ENCODE measurements at places on chromosomes 5 and 9.

GRCh38 chr9:3137347-3137695, 293.4 kb upstream of the PUM3 start:
- no peak for DNase-seq

GRCh38 chr5:32098291-32098690, 75.8 kb downstream of the GOLPH3 start:
- no peak for DNase-seq

DNA sequence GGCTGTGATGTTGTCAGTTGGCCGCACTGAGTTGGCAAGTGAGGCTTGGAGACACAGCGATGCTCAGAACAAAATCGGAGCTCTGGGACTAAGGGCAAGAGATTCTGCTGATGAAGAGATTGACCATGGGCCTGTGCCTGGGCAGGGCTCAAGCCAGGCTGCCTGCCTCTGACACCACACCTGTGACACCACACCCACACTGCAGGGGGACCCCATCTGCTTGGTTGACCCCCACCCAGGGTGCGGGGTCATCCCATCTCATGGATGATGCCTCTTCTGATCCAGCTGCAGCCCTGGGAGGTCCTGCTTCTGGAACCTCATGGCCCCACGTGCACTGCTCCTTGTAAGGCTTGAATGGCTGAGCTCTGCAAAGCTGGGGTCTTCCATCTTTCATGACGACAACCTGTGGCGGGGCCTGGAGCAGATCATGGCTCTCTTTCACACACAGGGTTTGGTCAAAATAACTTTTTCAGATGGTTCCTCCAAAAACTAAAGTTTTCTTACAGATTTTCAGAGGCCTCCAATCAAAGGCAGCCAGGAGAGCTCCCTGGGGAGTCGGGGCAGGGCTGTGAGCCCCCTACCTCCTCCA, 185.2 kb downstream of the GADD45G start:
- no peak for DNase-seq

- no peak for DNase-seq
Observed at GRCh38 chr9:134627417-134628353, 13.9 kb upstream of the COL5A1 start.

- no peak for DNase-seq
Observed at GRCh38 chr9:17846948-17847655, 268.2 kb downstream of the SH3GL2 start.

DNA sequence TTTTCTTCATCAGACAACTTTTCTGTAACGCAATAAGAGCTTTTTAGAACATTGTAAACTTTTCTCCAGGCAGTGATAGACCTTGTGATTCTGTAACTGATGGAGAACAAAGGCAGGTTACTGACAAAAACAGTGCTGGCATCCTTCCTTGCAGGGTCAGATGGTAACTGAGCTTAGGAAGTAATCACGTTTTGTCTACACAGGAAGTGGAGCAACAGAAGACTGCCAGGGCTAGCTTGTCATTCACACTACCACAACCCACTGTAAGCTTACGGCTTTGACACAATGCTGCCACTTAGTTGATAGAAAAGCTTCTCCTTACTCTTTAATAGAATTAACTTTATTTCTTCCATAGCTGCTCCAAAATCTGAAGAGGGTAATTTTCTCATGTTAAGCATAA, 46.8 kb downstream of the FBN2 start:
- no peak for DNase-seq

DNA sequence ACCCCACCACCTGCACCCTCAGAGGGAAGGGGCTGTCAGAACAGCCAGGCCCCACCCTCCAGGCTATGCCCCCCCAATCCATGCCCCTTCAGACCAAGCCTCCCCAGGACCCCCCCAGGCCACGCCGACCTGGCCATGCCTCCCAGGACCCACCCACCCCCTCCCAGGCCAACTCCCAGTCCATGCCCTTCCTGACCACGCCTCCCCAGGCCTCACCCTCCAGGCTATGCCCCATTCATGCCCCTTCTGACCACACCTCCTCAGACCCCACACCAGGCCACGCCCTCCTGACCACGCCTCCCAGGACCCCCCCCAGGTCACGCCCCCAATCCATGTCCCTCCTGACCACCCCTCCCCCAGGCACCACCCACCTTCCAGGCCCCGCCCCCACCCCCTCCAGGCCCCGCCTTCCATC, 27.6 kb downstream of the TPPP start:
- no peak for DNase-seq

DNA sequence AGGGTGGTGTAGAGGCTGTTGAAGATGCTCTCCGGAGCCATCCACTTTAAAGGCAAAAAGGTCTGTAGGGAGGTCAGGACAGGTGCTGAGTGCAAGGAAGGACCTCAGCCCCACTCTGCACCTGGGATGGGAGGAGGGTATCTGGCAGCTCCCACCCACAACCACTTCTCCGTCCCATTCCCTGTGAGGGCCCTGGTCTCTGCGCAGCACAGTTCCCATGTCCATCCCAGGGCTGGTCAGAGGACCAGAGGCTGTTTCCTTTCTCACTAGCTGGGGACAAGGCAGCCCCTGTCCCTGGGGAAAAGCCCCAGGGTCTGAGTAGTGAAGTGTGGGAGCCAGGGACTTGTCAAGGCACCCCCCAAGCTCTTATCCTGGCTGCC, 33.7 kb upstream of the CSF1R start:
- DNase-seq = no peak

DNA sequence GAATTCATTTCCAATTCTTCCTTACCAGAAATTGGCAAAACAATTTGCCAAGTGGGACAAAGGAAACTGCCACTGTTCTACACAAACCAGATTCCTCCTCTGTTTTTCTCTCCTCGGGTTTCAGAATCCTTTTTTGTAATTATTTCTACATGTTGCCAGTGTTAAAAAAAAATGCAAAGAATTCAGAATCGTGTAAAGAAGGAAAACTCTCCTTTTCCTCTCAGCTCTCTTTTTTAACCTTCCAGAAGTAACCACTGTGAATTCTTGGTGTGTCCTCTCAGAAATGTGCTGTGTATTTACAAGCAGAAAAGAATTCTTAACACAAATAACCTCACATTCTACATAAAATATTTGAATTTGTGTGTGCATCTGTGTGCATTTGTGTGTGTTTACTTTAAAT, 224.6 kb downstream of the DRD1 start:
- DNase-seq = no peak

DNA sequence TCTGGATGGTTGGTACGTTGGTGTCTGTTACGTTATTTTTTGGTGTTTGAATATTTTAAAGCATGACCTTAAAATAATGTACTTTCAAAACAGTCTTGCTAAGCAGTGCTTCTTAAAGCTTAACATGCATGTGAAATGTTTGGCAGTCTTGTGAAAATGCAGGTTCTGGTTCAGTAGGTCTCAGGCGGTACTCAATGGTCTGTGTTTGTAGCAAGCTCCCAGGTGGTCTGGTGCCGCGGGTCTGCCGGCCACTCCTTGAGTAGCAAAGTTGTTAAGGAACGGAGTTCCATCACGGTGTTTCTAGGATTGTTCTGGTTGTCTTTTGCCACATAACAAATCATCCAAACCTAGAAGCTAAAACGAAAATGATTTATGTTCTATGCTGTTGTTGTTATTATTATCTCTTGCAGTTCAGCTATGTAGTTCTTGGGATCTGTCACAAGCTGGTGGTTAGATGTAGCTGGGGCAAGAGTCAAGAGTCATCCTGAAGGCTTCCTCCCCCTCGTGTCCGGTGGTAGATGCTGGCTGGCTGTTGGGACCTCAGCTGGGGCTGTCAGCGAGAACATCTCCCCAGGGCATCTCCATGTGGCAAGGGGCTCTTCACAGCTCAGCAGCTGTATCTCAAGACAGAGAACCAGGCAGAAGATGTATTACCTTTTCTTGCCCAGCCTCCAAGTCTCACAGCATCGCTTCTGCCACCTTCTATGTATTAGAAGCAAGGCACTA, 186.8 kb downstream of the PALM2AKAP2 start:
- DNase-seq = no peak

DNA sequence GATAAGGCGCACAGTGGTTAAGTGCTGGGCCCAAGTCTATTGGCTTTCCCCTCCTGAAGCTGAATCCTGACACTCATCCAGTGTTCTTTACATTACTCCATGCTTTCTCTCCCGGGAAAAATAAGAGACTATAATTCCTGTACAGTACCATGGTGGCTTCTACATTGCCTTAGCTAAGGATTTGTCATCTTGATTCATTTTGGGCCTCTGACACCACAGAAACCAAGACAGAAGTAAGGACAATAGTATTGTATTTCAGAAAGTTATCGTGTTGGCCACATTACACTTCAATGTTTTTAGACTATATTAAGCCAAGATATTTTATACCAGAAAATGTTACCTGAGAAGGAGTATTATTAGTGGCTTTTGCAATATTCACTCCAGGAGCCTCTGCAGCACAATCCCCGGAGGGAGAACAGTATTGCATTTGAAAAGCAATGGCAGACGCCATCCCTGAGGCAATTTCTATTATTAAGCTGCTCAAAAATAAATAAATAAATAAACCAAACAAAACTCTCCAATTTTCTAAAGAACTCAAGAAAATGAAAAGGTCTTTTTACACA, 267.9 kb downstream of the ENC1 start:
- DNase-seq = no peak

DNA sequence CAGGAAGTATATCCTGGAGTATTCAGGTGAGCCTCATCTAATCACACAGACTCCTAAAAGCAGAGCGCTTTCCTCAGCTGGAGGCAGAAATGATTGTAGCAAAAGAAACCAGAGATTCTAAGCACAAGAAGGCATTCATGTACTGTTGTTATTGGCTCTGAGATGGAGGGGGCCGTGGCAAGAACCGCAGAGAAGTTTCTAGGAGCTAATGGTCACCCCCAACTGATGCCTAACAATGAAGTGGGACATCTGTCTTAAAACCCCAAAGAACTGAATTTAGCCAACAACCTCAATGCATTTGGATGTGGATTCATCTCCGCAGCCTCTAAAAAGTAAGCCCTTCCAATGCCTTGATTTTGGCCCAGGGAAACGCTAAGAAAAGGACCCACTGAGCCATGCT, 76.3 kb downstream of the ADAMTSL1 start:
- DNase-seq = no peak

DNA sequence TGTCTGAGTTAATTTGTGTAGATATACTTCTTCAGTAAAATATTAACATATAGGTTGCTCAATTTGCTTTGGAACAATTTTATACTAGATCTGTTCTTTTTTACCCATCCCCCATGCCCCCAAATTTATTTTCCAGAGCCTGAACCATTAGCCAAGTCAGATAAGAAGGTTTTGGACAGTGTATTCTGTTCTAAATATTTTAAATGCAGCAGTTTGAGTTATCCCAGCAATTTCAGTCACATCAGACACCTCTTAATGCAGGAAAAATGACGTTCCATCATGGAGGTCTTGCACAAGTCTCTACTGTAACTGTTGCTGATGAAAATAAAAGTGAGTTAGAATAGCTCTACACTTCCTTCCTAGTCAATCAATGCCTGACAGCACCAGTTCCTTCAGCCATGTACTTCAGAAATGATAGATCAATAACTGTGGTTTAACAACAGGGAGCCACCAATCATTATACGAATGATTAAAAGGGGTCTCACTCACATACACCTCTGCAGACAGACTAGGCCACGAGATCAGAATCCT, 215.8 kb downstream of the BNC2 start:
- DNase-seq = no peak

DNA sequence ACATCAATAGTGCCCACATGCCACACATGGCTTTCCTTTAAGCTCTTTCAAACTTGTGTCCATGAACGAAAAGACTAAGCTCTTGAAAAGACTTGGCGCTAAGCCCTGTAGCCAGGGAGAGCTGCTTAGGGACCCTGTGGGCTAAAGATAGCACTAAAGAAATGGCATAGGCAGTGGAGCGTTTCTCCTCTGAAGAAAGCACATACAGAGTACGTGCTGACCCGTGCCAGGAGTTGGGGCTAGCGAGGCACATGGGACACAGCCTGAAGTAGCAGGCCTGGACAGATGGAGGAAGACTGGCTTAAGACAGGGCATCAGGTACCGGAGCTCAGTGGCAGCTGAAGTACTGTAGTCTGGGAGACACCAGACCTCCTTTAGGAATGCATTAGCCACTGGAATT, 39.7 kb downstream of the ADGRV1 start:
- DNase-seq = no peak

DNA sequence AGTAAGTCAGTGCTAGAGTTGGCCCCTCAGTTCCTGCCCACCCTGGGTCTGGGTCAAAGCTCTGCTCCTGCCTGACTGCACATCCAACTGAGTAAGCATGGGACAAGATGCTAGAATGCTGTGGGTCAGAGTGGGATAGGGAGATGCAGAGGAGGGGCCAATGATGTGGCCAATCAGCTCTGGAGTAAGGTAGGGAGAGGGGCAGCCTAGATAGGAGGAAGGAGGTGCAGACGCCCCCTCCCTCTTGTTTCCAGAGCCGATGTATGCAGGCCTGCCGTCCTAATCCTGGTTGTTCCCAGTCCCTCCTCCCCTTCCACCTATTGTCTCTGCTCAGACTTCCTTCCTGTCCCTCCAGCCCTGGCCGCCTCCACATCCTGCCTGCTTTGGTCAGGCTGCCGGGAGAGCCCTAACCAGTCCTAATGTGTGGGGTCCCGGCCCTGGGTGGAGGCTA, 1.3 kb downstream of the ARAP3 start:
- no peak for DNase-seq

GRCh38 chr5:153831973-153832372, 206.7 kb downstream of the FAM114A2 start:
- DNase-seq = no peak

GRCh38 chr5:138054206-138054605, 21.3 kb upstream of the FAM13B start:
- DNase-seq = no peak

- no peak for DNase-seq
Observed at GRCh38 chr5:177314376-177315342, 3.0 kb upstream of the MXD3 start.

- DNase-seq = no peak
Observed at GRCh38 chr5:92402045-92402444, 1018.9 kb upstream of the ARRDC3 start.

DNA sequence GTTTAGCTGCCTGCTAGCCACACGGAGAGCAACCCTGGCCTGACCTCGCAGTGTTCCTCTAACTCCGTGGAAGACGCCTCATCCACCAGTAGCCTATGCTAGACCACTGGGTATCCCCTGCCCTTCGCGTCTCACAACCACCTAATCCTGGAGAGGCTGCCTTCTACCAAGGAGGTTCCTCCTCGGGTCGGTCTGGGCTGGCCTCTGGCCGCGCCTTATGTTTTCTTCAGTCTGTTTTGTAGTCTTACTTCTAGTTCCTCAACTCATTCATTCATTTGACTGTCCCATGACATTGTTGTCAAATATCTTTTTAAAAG, 1.6 kb upstream of the TPM2 start:
- DNase-seq = no peak

- no peak for DNase-seq
Observed at GRCh38 chr9:115888131-115888530, 265.5 kb upstream of the PAPPA start.

GRCh38 chr5:109589986-109590385, 99.7 kb upstream of the MAN2A1 start:
- DNase-seq = no peak

GRCh38 chr5:179276838-179277395, 68.3 kb downstream of the ADAMTS2 start:
- no peak for DNase-seq

GRCh38 chr9:131347376-131348020, 46.4 kb upstream of the PRRC2B start:
- no peak for DNase-seq

GRCh38 chr5:77232574-77233358, 22.3 kb downstream of the PDE8B start:
- DNase-seq = no peak

All from stimulated activated CD4-positive, alpha-beta T cell treated with anti-CD3 and anti-CD28 coated beads, Interleukin-1b, Interleukin-23, amount 100 ng/mL, for 4 hours (primary cell).